Bronchus fibroblast of lung (primary cell): ENCODE measurements at places on chromosomes 4 and X. TPM values are rescaled to one million over a fixed set of nuclear protein-coding genes. Genes with fewer than 3 reads are reported as not detected.

Gene UGT2B10
- total RNA-seq = not detected in 2 replicates

Gene CXCL3
- 2.4 and 4.6 TPM in 2 replicates for total RNA-seq

Gene ADD1
- 142 and 146 TPM in 2 replicates for total RNA-seq

Gene USP17L19
- total RNA-seq = not detected in 2 replicates

Gene DUX4
- total RNA-seq = not detected in 2 replicates

Gene EDA
- 0.30 and 0.34 TPM in 2 replicates for total RNA-seq

Gene PDZD4
- 0.30 and 0.50 TPM in 2 replicates for total RNA-seq

Gene SLIT2
- 4.5 and 5.5 TPM in 2 replicates for total RNA-seq

Gene SPATA4
- total RNA-seq = 0.17 and 1.5 TPM in 2 replicates
